Chondrocyte (in vitro differentiated cells): ENCODE measurements at places on chromosomes 2 and 18. TPM values are rescaled to one million over a fixed set of nuclear protein-coding genes. Genes with fewer than 3 reads are reported as not detected.

- H3K36me3 ChIP-seq = no peaks in the 10 kb centered on the region
- H3K4me1 ChIP-seq = peaks cover 28% of the 10 kb centered on the region
- no peak for DNase-seq
- no peaks in the 10 kb centered on the region for H3K27me3 ChIP-seq
- H3K4me3 ChIP-seq = no peak overlapping the region
- peak overlapping the region; percentile 25 for H3K27ac ChIP-seq
Measured at GRCh38 chr18:7728297-7728696, 161.2 kb downstream of the PTPRM start.

Gene IL1A
- total RNA-seq = not detected in 3 replicates

DNA sequence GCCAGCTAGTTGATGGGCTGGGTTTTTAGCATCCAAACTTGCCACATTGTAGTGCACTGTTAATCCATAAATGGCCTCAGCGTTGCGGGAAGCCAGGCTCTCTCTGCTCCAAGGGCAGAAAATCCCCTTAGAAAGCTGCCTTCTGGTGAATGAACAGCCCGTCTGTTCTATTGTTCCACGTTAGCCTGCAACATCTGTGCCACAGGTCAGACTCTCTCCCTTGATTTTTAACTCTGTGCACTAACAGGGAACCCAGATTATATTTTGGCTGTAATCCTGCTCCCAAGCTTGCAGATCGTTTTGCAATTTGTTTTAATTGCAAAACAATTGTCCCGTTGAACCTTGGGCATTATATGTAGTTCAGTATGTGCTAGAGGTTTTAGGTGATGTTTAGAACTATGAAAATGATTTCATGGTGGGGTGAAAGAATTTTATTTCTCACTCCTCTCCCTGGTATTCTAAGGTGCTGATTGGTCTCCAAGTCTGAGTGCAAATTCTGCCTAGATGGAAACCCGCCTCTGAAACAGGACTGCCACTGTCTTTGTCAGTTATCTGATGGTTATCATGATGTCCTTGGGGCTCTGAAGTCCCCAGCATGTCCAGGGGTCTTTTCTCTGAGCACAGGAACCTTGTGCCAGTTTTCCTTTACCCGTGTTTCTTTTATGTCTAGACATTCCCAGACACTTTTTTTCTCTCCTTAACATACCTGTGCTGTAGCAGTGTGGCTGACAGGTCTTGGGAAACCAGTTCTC, 106.6 kb downstream of the MAP4K4 start:
- no peaks in the 10 kb centered on the region for H3K27me3 ChIP-seq
- no peak overlapping the region for H3K4me3 ChIP-seq
- H3K4me1 ChIP-seq = peaks cover 65% of the 10 kb centered on the region

Gene GDF7
- 10.9 to 12.8 TPM (median 12.6 TPM) in 3 replicates for total RNA-seq
